ENCODE measurements at places on chromosomes 6 and 20.

DNA sequence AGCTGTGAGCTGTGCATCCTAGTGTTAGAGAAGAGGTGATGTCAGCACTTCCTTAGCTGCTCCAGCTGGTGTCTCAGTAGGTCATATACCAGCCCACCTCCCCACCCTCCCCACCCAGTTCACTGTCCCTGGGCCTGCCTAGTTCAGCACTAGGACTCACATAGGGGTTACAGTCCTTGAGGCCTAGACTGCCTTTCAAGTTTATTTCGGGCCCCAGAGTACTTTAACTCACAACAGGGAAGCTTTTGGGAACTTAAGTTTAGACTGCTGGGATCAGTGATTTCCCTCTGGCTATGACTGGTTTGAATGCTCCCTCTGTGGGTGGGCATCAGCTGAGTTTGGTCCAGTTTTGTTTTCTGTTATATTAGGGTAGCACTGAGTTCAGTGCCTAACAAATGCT is 139.2 kb upstream of the MMS22L start:
- DNase-seq, result no peak

DNA sequence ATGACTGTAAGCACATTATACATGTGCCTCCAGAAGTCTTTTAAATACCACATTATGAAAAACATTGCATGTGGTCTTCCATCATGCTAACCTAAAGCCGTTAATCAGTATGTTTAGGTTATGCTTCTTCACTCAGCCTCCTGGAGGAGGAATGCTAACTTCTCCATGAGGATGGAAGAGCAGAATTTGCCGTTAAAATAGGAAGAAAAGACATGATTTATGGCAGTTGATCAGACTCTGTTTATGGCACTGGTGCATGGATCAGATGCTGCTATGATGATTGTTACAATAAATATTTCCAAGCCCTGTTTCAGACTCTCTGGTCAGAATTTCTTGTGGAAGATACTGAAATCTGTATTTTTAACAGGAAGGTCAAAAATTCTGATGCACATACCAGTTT is 31.7 kb downstream of the MAP3K4 start:
- DNase-seq, result no peak

DNA sequence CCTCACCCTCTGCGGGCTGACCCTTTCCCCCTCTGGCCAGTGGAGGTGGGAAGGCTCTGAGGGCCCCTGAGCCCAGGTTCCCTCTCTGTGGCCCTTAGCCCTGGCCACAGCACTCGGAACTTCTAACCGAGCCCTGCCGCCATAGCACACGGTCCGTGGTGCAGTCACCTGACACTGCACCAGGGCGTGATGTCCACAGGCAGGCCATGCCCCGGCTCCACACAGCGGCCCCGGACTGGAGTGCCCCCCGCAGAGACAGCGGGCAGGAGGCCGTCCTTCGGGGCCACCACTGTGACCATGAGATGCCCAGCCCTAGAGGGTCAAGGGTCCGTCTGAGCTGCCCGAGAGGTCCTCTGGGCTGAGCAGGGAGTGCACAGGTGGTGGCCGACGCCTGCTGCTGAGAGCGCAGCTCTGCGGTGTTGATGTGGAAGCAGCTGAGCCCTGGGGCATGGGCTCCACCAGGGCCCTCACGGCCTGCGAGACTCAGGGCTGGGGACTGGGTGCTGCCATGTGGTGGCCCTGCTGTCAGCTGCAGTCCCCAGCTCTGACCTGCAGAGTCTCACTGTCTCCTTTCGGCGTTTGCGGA is 11.2 kb upstream of the BHLHE23 start:
- DNase-seq, result no peak

DNA sequence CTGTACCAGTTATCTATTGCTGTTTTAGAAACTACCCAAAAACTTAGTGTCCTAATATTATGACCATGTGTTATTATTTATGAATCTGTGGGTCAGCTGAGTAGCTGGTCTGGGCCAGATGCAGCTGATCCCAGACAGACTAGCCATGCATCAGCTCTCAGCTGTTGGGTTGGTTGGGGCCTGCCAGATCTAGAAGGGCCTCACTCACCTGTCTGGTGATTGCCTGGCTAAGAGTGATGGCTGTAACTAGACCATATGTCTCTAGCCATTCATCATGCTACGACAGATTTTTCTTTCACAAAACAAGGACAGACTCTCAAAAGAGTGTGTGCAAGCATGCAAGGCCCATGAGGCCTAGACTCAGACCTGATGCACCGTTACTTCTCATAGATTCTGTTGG is 403.2 kb downstream of the SAMD5 start:
- DNase-seq, result no peak

DNA sequence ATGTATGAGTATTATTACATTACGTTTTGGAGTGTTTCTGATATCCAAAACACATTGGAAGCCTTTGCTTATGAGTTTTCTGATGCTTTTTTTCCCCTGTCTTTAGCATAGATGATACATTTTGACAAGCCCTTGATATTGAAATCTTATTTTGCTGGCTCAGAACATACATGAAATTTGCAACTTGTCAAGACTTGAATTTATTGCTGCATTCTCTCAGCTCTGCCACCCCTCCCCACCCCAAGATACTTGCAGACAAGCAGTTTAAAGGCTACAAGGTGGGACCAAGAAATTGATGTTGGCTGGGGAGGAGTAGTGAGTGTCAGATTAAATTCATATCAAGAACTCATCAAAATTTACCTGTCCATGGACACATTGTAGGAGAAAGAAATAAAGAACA is 160.2 kb downstream of the GJA1 start:
- DNase-seq, result no peak

- no peak for DNase-seq
These were observed 667 bp downstream of the CAP2 start for GRCh38 chr6:17393892-17394631.

GRCh38 chr20:32664012-32664677 is 9.6 kb downstream of the C20orf203 start:
- no peak for DNase-seq

DNA sequence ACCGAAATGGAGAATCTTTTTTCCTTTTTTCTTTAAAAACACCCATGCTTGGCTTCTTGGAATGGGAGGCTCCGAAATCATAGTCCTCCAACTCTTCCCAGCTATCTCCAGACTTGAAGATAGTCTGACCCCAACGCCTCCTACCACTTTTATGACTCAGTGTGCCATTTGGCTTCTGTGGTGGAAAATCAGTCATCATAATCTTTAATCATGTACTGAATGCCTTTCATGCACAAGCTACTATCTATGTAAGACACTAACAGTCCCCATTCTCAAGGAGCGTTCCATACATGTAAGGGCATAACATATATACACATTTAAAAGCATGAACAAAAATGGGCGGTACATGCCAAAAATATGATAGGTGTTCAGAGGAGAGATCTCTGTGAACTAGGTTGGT is 44.1 kb downstream of the TMEM14B start:
- no peak for DNase-seq

DNA sequence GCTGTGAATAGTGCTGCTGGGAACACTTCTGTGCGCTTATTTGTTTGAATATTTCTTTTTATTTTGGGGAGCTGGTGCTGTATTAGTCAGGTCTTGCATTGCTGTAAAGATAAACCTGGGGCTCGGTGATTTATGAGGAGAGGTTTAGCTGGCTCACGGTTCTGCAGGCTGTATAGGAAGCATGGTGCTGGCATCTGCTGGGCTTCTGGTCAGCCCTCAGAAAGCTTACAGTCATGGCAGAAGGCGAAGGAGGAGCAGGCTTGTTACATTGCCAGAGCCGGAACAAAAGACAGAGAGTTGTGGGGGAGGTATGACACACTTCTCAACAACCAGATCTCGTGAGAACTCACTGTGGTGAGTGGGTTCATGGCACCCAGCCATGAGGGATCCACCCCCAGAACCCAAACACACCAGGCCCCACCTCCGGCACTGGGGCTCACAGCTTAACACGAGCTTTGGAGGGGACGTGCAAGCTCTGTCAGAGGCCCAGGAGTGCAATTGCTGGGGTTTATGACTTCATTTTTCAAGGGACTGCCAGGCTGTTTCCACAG is 68.8 kb upstream of the GATA5 start:
- no peak for DNase-seq

DNA sequence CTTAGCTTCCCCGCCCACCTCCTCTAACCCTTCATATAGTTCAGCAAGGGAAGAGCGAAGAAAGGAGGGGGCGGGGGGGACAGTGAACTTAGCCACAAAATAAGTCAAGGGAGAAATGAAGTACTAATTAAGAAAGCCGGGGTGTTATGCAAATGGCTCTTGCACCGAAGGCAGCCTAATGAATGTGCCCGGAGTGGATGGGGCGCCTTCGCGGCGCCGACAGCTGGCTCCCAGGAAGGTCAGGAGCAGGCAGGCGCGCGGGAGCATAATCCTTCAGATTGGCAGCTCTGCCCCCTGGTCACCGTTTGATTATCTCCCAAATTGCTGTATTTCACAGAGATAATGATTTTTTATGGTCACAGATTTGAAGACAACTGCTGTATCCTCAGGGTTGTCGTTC is 395.1 kb downstream of the TFAP2B start:
- DNase-seq, result no peak

DNA sequence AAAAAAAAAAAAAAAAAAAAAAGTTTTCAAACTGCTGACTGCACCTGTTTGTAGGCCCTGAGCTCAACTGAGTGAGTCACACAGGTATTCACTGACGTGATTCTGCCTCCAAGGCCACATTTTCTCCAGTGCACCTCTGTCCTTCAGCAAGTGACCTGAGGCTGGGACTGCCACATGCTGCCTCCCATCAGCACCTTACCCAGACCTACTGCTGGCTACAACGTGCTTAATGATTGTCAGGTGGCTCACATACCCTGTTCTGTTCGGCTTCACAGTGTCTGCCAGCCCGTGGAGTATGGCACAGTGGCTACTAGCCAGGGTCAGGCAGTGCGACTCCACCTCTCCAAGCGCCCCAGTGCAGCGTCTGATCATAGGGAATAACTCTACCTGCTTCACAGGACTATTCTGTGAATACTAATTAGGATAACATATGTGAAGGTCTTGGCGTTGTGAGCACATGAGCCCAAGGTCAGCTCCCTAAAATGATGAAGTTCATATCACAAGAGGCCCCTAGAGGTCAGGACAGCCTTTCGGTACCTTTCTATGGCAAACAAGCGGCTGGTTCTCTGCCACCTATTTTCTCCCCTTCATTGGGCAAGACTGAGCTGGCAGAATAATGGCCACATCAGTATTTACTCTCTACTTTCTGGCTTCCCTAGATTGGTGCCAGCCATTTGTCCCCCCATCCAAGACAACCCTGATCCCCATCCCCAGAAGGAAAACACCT is 28.1 kb downstream of the RIPOR3 start:
- no peak for DNase-seq

DNA sequence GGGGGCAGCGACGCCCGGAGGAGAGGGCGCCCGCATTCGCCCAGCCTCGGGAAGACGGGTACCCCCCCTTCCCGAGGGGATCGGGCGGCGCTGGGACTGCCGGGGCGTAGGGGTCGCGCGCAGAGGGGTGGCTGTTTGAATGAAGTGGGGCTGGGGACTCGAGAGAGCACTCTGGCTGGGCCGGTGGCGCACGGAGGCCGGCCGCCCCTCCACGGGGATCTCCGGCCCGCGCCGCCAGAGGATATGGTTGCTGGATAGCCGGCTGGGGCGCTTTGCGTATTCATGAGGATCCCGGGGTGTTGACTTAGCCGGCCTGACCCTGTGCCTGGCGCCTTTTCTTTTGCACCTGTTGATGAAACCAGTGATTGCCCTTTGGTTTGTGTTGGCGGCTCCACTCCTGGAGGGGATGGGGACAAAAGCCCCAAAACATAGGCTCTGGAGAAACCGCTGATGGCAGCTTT is 469 bp downstream of the SYNJ2 start:
- peak; percentile 49 for DNase-seq

DNA sequence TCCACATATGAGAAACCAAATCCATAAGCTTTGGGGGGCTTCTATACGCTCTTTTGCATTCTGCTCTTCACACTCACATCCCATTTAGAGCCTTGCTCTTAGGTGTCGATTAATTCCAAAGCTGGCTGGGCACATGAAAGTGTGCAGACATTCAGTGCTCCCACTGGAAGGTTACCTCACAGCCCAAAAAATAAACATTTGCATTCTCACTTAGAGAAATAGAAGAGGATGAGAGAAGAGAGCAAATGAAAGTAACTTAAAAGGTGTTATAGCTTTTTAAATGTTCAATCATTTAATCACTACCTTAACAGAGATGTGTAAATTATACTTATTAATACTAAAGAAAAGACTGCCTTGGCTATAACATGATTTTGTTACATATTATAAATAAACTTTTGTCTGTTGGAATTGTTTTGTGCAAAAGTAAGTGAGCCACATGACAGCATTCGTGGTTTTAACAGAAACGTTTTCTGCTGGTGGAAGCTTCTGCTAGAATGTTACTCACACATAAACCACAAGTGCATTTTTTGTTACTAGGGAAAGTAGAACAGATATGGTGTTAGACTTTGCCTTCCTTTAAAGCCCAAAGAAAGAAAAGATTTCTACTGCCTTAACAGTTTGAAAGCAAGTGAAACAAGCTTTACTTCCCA is 116.7 kb downstream of the SIM1 start:
- DNase-seq, result no peak

- no peak for DNase-seq
These were observed 103.0 kb downstream of the LMBRD1 start for GRCh38 chr6:69693762-69694161.

DNA sequence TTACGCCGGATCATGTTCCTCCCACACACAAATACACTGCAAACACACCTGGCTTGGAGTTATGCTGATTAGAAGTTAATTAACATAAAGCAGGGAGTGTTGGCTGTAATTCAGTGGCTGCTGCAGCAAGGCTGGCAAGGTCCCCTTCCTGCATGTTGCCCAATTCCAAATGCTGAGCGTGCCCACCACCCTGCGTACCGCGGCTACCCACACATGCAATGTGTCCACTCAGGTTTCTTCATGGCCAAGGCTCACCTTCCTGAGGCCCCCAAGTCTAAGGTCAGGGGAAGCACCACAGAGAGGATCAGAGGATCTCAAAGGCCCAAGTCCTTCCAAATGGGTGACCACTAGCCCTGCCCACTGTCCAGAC is 11.6 kb upstream of the PRND start:
- DNase-seq, result no peak

GRCh38 chr6:3026791-3027626 is 27.3 kb downstream of the NQO2 start:
- DNase-seq, result peak; percentile 59

DNA sequence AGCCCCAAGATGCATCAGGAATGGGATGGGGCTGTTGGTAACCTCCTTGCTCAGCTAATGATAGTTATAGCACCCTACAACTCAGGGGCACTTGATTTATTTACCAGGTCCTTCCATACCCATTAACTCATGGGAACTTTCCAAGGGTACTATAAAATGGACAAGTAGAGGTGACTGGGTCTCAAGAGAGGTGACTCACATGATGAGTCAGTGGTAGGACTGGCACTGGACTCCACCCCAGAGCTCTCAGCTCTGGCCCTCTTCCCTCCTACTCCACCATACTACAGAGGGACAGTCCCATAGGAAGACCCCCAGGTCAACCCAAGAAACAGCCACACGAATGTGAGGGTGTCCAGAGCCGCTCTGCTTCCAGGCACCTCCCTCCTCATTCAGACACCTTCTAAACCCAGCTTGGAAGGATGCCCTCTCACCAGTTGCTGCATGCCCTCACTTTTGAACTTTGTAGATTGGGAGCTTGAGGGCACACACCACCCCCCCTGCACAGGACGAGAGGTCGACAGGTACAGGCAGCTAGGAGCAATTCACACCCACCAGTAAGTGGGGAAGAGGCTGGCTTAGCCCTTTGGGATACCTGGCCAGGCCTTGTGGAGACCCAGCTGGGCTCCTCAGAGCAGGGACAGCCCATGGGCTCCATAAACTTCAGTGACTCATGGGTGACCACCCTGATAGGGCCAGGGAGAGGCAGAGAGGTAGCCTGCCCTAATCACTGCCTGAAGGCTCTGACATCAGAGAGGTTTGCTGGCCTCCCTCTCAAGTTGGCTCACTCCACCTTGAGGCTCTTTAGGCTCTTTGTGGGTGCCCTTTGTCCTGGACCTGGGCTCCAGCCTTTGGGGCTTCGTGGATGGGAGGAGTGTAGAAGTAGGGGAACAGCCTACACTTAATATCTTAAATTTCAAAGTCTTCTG is 81.6 kb upstream of the MLN start:
- DNase-seq, result no peak

Measured in CD4-positive, alpha-beta T cell treated with Interleukin-17A for 4 hours (primary cell).